ENCODE measurements at places on chromosomes 3 and 15. TPM values are rescaled to one million over a fixed set of nuclear protein-coding genes. Genes with fewer than 3 reads are reported as not detected.

- no peak overlapping the region for H3K27ac ChIP-seq
- H3K27me3 ChIP-seq, result no peaks in the 10 kb centered on the region
- no peaks in the 10 kb centered on the region for H3K36me3 ChIP-seq
- H3K4me3 ChIP-seq, result no peak overlapping the region
These were observed 8.3 kb upstream of the USP8 start for GRCh38 chr15:50415752-50416404.

SPINT1 gene
- polyA plus RNA-seq, result 0.58 TPM

KNG1 gene
- polyA plus RNA-seq, result not detected

- H3K27ac ChIP-seq, result no peak overlapping the region
- no peaks in the 10 kb centered on the region for H3K4me1 ChIP-seq
- no peak for DNase-seq
- H3K27me3 ChIP-seq, result no peaks in the 10 kb centered on the region
- no peak overlapping the region for H3K4me3 ChIP-seq
These were observed 44.7 kb upstream of the GOLM2 start for GRCh38 chr15:44243829-44244228.

GRCh38 chr3:74393426-74393825 is 221.0 kb downstream of the CNTN3 start:
- H3K4me3 ChIP-seq, result no peak overlapping the region
- H3K36me3 ChIP-seq, result peaks cover 4% of the 10 kb centered on the region
- no peaks in the 10 kb centered on the region for H3K27me3 ChIP-seq
- H3K4me1 ChIP-seq, result peaks cover 2% of the 10 kb centered on the region
- no peak for DNase-seq

DNA sequence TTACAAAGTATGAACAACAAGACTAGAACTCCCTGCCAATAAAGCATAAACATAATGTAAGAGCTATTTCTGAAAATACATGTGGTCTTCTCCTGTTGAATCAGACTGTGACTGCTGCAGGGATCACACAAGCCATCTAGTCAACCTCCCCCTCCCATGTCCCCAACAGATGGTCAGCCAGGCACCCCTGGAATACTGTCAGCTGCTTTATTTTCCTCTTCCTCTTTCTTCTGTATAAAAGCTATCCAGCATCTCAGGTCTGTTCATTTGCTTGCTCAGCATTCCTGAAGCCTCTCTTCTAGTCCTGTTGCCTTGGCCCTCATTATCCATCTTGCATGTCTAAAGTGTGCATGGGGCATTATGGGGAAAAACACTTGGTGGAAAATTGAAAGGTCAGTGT is 6.5 kb upstream of the MINDY4B start:
- peaks cover 51% of the 10 kb centered on the region for H3K27me3 ChIP-seq
- H3K4me1 ChIP-seq, result no peaks in the 10 kb centered on the region
- H3K4me3 ChIP-seq, result no peak overlapping the region

DNA sequence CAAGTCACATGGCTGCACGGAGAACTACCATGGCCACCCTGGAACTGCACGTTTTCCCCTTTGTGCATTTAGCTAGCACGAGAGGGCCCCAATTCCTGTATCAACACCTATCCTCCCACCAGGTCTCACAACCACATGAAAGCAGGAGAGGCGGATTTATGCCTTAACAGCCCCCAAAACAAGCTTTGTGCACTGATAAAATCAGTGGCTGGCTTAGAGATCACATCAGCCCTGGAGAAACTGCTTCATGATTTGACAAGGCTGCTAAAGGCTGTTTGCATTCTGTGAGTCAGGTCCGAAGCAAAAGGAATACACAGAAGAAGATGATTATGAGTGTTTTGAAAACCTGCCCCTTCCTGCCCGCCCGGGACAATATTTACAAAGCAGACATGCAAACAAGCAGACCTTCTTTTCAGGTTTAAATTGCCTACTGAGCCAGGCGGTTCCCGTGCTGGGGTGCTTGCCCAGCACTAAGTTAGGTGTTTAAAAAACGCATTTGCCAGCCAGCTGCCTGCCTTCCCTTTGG is 25.9 kb downstream of the CEMIP start:
- H3K27me3 ChIP-seq, result no peaks in the 10 kb centered on the region
- H3K36me3 ChIP-seq, result no peaks in the 10 kb centered on the region
- no peaks in the 10 kb centered on the region for H3K4me1 ChIP-seq
- no peak overlapping the region for H3K27ac ChIP-seq

MST1R gene
- 0.23 TPM for polyA plus RNA-seq

Data from SK-N-SH (cell line).